NCI-H446 (cell line): ENCODE measurements at places on chromosomes 6 and 20.
A peak's percentile ranks its signal among the peaks of the same experiment; 100 is the strongest.

DNA sequence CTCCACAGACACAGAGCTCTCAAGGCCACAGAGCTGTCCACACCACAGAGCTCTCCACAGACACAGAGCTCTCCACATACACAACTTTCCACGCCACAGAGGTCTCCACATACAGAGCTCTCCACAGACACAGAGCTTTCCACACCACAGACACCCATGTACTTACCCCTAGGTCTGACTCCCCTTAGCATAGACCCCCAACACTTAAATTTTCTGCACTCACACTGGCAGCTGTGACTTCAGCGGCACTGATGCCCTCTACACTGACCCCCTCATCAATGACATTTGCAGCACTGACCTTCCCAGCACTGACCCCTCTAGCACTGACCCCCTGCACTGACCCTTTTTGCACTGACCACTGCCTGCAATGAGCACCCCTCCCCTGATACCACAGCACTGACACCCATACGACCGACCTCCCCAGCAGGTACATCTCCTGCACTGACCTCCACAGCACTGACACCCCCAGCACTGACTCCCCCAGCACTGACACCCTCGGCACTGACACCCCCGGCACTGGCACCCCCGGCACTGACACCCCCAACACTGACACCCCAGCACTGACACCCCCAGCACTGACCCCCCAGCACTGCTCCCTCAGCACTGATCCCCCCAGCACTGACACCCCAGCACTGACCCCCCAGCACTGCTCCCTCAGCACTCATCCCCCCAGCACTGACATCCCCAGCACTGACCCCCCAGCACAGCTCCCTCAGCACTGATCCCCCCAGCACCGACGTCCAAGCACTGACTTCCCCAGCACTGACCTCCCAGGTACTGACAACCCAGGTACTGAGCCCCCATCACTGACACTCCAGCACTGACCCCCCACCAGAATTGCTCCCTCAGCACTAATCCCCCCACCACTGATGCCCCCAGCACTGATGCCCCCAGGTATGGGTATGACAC lies 56.5 kb downstream of the ERMARD start:
- no peak for DNase-seq

- no peak for DNase-seq
These were observed 168.3 kb upstream of the THEMIS start for GRCh38 chr6:128069188-128069587.

GRCh38 chr6:123402052-123402451 lies 234.7 kb downstream of the TRDN start:
- no peak for DNase-seq

GRCh38 chr20:62686869-62687830 lies 21.5 kb upstream of the NTSR1 start:
- DNase-seq = no peak

DNA sequence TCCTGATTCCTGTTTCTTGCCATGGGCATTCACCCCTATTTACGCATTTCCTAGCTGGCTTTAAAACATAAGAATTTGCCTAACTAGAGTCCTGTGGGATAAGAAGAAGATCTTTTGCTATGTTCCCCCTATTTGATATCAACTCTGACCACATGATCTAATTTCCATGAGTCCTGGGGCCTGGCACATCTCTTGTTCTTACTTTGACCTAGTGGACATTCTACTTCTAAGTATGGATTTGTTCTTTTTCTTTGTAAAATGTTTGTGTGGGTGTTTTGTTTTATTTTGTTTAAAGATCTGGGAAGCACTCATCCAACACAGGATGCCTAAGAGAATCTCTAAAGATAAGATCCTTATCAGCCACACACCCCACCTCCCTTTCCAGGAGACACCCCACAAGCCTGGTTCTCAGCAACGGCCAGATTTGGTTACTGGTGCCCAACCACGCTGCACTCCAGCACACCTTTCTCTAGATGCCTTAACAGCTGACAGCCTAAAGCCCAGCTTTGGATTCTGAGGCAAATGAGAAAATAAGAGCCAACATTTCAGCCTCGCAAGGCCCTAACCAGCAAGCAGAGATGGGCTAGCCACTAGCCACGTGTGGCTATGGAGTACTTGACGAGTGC lies 74.7 kb downstream of the SLC23A2 start:
- DNase-seq = no peak

- DNase-seq = no peak
These were observed 85.2 kb downstream of the DLL1 start for GRCh38 chr6:170205534-170206316.

DNA sequence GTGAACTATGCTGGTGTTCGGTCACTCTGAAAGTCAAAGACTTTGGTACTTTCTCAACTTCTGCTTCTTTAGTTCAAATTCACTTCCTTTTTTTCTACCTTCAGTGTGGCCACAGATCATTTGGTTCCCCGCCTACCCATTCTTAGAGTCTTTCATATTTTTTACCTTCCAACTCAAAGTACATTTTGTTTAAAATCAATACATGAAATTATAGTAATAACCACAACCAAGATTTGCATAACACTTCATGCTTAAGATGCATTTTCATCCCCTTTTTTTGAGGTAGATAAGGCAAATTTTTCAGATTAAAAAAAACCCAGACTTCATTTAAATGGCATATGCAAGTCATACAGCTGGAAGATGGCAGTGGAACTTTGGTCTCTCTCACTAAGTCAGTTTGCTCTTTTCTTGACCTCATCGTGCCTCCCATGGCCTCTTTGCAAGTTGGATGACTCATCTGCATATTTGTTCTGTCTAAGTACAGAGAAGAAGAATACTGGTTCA lies 11.9 kb upstream of the CNR1 start:
- no peak for DNase-seq

DNA sequence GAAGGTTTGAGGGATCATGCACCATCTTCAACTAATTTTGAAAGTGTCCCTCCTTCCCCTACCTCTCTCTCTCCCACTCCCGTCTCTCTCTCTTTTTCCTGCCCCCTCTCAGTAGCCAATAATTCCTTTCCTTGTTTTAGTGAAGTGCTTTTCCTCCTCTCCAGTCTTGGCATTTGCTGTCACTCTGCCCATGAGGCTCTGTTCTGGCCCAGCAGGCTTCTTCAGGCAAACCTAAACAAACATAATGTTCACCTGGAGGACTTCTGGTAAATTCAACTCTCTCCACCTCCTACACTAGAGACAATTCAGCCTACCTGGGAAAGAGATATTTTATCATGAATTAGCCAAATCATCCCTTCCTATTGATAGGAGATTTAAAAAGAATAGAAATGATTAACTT lies 320.4 kb upstream of the RNF24 start:
- no peak for DNase-seq

DNA sequence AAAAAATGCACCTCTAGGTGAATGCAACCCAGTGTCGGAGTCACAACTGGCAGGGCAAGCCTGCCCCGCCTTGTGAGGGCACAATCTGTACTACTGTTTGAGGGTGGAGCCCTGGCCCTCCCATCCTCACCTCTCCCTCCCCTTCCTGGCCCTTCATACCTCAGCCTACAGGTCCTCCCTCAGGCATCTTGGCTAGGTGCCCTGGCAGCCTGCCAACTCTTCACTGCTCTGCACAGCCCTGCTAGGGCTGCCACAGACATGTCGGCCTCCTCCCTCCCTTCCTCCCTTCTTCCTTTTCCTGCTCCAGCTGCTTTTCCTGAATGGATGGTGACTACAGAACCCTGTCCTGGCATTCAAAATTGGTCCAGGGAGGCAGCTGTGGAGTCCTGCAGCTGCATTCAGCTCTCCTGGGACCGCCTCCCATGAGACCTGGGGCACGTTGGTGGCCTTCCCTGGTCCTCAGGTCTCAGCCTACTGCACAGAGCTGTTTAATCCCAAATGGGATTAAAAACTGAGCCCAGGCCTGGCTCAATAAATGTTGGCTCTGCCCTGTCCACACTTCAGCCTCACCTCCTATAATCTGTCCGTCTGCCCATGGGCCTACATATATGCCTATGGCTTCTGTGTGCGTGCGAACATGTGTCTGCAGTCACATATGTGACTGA lies 52.7 kb downstream of the CDH22 start:
- peak; percentile 35 for DNase-seq

DNA sequence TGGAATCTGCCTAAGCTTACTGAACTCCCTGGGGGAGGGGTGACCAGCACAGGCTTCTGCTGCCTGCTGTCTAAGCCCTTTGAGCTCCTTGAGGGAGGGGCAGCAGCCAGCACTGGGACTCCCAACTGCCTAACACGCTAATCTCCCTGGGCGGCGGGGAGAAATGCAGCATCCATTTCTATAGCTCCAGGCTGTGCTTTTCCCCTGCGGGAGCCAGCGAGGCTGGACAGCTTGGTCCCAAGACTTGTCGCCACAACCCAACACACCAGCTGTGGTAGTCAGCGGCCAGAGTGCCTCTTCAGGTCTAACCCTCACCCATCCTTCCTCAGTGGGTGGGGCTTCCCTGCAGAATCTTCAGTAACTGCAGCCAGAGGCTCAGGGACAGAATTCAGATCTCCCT lies 64.6 kb downstream of the VGLL2 start:
- no peak for DNase-seq

DNA sequence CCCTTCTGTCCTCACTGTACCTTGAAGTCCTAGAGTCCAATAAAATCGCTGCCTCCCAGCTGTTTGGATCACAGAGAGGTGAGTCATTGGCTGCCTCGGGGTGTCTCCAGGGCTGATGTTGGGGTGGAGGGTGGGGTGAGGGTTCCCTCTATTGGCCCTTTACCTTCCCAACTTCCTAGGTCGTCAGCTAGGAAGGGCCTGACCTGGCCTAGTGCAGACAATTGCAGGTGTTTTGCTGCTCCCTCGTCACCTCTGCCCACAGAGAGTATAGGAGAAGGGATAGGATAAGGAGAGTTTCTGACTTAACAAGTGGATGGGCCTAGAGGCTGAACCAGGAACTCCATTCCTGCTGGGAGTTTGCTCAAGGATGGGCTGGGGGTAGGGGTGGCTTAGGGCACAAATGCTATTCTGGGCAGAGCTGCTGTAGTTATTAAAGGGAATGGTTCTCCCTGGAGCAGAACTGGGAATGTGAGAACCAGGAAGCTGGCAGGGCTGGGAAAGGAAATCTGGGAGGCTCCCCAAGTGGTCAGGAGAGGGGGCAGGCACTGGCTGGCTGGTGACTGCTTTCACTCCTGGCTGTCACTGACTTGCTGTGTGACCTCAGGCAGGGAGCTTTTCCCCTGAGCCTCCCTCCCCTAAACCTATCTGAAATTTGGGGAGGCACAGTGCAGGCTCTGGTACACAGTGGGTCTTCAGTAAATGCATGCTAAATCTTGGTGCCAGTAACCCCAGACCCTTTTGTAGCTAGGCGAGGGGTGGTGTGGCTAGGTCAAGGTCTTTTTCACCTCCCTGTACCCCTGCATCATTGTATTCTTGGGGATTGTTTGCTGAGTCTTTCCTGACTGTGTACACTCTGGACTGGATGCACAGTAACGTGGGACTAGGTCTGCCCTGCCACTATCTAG lies 1.5 kb downstream of the TP53INP2 start:
- no peak for DNase-seq

- DNase-seq = no peak
These were observed 10.8 kb downstream of the GCNT2 start for GRCh38 chr6:10531942-10532341.

DNA sequence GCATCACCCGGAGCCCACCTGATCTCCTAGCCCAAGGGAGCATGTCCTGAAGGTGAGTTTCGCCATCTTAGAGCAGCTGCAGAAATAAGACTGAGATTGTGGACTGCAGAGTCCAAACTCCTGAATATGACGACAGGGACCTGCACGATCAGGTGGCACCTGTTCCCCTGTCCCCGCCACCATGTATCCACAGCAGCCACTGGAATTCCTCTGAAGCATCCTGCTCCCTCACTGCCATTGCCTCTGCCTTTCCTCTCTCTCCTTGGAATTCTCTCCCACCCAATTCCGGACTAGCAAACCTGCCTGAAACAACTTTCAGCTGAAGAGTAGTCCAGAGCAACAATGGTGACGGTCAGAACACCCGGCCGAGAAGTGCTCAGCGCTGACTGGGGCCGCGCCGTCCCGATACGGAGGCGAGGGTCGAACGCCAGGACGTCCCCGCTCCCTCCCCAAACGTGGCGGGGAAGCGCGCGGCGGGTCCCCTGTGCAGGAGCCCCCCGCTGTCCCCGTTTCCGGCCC lies 694 bp upstream of the FAM120B start:
- DNase-seq = no peak

GRCh38 chr6:119076173-119076572 lies 2.3 kb downstream of the FAM184A start:
- no peak for DNase-seq

- no peak for DNase-seq
These were observed 27.2 kb downstream of the PANK2 start for GRCh38 chr20:3916364-3916763.

GRCh38 chr6:168865-169455 lies 123.3 kb upstream of the DUSP22 start:
- peak; percentile 29 for DNase-seq

- DNase-seq = no peak
These were observed 170.8 kb downstream of the BCAS1 start for GRCh38 chr20:53899351-53900167.

DNA sequence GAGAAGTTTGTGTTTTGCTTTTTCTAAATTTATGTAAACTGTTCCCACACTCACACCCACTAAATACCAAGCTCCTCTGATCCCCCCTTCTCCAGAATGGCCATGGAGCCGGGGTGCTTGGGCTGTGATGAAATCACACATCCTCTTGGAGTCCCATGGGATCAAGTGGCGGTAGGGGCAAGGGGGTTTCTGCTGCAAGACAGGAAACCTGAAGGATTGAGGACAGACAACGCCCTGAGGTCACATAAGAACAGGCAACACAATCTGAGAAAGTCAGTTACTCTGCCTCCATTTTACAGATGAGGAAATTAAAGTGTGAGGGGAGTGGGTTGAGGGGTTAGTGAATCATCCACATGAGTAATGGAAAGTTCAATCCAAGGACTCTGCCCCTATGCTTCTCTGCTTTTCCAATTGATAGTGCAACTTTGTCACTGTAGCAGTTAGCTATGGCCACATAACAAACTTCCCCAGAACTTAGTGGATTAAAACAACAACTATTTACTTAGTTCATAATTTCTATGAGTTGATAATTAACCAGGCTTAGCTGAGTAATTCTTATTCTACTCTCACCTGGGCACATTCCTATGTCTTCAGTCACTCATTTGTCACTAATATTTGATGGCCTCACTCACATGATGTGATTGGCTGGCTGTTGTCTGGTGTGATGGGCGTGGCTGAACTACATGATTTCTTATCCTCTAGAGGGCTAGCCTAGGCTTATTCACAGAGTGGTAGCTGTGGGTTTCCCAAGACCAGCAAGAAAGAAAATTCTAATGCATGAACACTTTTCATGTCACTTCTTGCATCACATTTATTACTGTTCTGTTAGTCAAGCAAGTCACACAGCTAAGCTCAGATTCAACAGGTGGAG lies 311.1 kb upstream of the RNF24 start:
- DNase-seq = no peak

- DNase-seq = no peak
These were observed 413.5 kb downstream of the PRKN start for GRCh38 chr6:162313922-162314660.

GRCh38 chr20:17660667-17661066 lies 21.4 kb downstream of the RRBP1 start:
- no peak for DNase-seq

- DNase-seq = no peak
These were observed 140.3 kb downstream of the NFATC2 start for GRCh38 chr20:51402201-51402600.

GRCh38 chr20:6818033-6818808 lies 50.7 kb downstream of the BMP2 start:
- DNase-seq = no peak

GRCh38 chr20:34773726-34774125 lies 51.7 kb downstream of the NCOA6 start:
- DNase-seq = no peak

- no peak for DNase-seq
These were observed 134.1 kb downstream of the SOBP start for GRCh38 chr6:107624050-107624449.

- DNase-seq = no peak
These were observed 21.1 kb downstream of the HDGFL1 start for GRCh38 chr6:22590423-22590822.
